AG20443 (cell line): ENCODE measurements at places on chromosomes 5 and 9.

- DNase-seq = no peak
Observed at GRCh38 chr9:115254287-115255180, 136.6 kb upstream of the TNC start.

DNA sequence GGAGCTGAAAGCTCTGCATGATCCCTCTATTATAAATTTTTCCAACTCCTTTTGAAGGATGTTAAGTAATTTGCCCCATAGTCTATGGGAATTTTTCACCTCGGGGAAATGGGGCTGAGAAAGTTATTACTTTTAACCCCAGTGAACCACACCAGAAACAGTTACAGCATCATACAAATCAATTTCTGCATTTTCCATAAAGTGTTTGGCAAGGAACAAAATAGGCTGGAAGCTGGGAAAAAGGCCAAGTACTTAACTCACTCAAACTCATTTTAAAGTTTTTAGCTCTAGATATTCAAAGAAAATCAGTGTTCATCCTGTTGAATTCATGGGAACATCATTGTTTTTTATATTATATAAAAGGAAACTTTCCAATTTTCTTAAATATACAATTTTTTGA is 160.9 kb downstream of the SH3GL2 start:
- no peak for DNase-seq

DNA sequence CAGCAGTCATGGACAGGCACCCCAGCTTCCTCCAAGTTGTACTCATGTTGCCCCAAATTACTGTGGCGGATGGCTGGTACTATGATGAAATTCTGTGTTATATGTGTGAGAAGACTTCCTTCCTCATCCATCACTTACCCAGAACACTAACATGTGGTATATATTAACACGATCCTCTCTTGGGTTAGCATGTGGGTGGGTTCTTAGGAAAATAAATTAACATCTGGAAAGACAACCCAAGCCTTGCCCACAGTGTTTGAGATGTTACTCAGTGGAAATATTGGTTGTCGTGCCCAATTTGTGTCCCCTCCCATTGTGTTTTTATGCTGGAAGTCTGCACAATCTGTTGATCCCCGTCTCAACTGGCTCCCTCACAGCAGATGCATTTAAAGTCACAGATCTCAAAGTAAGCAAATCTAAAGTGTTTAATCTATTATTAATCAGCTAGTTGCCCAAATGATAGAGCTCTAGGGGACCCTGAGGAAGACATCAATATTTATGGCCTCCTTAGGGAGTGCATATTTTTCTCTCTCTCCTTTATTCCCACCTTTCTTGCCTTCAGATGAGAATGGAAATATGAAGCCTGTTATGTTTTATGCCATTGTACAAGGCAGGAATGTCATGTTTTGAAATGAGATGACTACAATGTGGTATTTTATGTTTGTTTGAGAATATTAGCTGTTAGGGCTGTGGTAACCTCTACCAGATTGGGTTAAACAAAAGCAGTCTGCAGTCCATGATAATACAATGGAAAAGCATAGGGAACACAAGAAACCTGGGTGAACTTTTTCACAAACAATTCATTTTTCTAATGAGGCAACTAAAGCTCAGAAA is 93.9 kb downstream of the GRIA1 start:
- peak; percentile 23 for DNase-seq

- no peak for DNase-seq
Observed at GRCh38 chr5:73944581-73944980, 318.6 kb downstream of the ARHGEF28 start.

- no peak for DNase-seq
Observed at GRCh38 chr5:108867656-108868055, 120.0 kb downstream of the FER start.
